HCT116 (cell line): ENCODE measurements at places on chromosomes 6 and 20. TPM values are rescaled to one million over a fixed set of nuclear protein-coding genes. Genes with fewer than 3 reads are reported as not detected.
A peak's percentile ranks its signal among the peaks of the same experiment; 100 is the strongest.

The SMIM8 gene
- total RNA-seq = 8.0 TPM

The GPR63 gene
- total RNA-seq = 3.5 TPM

The CD93 gene
- 0.07 TPM for total RNA-seq

The GPSM3 gene
- total RNA-seq = 1.2 TPM

The SOX18 gene
- 3.3 TPM for total RNA-seq

The OR2H2 gene
- not detected for total RNA-seq

The ETV7 gene
- 1.0 TPM for total RNA-seq

The ZBTB46 gene
- 10.7 TPM for total RNA-seq

The SLC26A8 gene
- not detected for total RNA-seq

The KIAA0408 gene
- total RNA-seq = 0.25 TPM

The BNIP5 gene
- not detected for total RNA-seq

The TRAPPC3L gene
- not detected for total RNA-seq

The DTD1 gene
- total RNA-seq = 54.5 TPM

GRCh38 chr20:12723811-12724210 lies 285.0 kb upstream of the SPTLC3 start:
- DNase-seq = no peak

DNA sequence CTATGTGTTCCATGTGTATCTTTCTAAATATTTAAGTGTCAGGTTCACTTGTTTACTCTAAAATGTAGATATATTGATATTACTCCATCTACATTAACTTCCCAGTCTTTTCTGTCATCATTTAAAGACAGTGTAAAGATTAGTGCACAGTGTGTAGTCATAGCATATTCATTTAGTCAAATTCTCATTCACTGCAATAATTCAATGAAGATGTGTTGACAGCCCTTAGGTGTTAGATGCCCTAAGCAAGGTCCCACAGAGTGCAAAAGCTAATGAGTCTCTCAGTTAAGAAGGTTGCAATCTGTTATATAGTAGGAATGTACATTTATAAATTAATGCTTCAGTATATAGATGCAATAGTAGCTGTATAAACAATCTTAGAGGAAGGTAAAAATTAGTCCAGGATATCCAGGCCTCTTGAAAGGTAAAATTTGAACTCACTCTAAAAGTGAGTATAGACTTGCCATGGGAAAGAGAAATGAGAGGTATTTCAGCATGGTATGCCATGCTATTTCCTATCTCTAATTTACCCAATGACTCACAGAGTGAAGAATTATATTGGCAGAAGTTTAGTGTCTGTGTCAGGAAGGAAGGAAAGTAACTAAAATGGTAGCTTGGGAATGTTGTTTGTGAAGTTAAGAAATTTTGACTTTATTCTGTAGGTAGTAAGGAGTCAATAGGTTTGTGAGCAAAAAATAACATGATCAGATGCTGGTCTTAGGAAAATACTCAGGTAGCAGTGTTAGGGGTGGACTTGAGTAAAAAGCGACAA lies 969.9 kb upstream of the CITED2 start:
- no peak for DNase-seq

GRCh38 chr6:7454696-7455358 lies 65.2 kb downstream of the RIOK1 start:
- DNase-seq = no peak

- no peak for DNase-seq
Measured at GRCh38 chr20:46007671-46008070, 1.0 kb upstream of the MMP9 start.

- no peak for DNase-seq
Measured at GRCh38 chr6:80209430-80209829, 103.0 kb downstream of the BCKDHB start.

DNA sequence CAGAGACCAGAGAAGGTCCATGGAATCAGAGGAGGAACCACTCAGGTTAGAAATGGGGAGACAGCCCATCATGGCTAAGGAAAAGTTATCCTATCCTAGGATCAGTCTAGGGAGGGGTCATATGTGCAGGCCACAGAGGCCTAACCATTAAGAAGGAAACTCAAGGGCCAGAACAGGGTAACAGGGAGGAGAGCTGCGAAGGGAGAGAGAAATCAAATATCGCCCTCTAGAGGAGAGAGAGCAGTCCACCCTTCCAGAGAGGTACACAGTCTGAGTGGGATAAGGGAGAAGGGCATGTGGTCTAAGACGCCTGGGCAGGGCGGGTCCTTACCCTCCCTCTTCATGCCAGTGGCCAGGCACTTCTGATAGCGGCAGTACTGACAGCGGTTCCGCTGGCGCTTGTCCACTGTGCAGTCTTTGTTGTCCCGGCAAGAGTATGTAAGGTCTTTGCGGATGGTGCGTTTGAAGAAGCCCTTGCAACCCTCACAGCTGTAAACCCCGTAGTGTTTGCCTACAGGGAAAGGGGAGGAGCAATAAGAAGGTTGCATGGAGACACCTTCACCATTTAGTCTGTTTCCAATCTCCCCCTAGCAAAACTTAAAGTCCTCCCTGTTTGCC lies 2.9 kb downstream of the RXRB start:
- DNase-seq = peak; percentile 66

DNA sequence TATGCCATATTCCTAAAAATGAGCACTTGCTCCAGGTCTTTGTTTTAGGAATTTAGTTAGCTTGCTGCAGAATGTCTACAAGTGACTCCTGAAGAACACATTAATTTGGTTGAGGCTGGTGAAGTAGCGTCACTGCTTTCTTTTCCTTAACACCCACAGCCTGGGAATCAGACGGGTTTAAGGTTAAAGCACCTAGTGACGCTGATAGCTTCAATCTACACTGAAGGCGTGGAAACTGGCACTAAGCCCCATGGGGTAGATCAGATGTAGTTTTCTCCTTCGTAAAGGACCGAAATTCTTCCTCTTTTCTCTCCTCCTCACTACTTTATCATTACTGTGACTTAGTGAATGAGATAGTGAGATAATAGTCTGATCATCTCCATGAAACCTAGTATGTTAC lies 90.3 kb downstream of the TBC1D7 start:
- no peak for DNase-seq

GRCh38 chr20:20503777-20504530 lies 136.1 kb downstream of the INSM1 start:
- no peak for DNase-seq

DNA sequence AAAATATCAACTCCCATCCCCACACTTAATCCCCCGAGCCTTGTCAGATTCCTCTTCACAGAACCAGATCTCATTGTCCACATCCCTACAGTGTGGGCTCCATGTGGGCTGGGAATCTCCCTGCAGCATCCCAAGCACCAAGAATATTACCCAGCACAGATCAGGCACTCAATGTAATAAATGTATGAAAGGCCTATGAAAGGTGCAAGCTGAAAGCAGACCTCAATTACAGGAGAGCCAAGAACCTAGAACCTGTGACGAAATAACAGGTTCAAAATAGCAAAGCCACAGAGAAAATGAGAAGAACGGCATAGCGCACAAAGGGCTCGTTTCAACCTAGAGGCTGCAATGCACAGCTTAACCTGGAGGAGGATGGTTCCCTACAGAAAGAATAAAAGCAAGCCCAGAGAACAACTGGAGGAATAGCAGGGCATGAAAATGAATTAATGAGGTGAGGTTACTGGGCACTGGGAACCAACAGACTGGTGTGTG lies 3.1 kb downstream of the SLC23A2 start:
- DNase-seq = no peak

GRCh38 chr6:86629123-86629522 lies 308.2 kb upstream of the HTR1E start:
- DNase-seq = no peak

GRCh38 chr6:168300975-168301647 lies 18.5 kb downstream of the DACT2 start:
- no peak for DNase-seq

DNA sequence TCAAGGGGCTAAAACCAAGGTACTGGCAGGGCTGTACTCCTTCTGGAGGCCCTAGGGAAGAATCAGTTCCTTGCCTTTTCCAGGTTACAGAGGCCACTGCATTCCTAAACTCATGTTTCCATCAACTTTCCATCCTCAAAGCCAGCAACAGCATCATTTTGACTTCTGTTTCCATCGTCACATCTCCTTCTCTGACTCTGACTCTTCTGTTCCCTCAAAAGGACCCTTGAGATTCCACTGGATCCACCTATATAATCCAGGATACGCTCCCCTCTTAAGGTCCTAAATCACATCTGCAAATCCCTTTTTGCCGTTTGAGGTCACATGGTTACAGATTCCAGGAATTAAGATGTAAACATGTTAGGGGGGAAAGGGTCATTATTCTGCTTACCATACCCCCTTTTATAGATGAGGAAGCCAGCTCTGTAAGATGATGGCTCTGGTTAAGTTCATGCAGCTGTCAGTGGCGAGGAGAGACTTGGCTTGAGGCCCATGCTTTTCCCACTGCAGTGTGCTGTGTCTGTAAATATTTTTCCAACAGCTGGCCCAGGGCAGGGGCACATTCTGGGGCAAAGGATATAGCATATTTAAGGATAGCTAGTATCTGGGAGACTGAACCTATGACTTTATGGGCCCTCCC lies 114.6 kb downstream of the TNFRSF21 start:
- DNase-seq = no peak

- DNase-seq = peak; percentile 93
Measured at GRCh38 chr6:47034926-47035325, 7.2 kb downstream of the ADGRF1 start.

DNA sequence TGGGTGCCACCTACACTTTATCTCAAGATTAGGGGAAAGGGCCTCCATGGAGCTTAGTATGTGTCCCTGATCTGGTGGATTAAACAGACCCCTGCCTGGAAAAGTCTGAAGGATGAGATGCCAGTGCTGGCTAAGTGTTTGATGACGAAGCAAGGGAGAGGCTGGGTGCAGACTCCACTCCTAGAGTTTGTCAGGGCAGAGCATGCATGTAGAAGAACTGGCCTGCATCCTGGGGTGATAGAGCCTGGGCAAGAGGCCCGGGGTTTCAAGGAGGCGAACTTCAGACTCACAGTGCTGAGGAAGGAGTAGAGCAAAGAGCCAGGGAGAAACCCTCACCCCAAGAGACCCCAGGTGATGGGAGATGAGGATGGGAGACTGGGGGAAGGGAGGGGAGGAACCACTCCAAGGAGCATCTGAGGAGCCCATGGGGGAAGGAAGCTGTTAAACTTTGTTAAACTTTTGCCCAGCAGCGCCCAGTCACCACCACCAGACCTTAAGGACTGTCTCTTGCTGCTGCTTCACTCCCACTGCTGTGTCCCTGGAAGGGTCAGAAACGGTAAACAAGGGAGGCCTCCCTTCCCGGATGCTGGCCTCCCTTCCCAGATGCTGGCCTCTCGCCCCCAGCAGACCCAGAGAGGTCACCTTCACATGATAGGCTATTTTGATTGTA lies 61.6 kb downstream of the RPRD1B start:
- DNase-seq = no peak

DNA sequence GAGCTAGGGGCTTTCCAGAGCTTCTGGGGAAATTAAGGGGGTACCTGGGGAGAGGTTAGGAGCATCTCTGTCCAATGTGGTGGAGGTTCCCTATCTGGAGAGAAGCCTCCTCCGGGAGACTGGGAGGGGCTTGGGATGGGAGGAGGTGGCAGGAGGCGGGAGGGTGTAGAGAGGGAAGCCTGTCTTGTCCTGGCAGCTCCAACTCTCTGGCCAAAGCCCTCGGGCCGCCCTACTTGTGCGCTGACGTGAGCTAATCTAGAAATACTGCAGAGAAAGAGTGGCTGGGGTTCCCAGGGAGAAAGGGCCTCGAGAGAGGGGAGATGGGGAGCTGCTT lies 1.6 kb upstream of the SLC32A1 start:
- DNase-seq = no peak

GRCh38 chr6:89413006-89413400 lies 930 bp upstream of the RRAGD start:
- no peak for DNase-seq

- no peak for DNase-seq
Measured at GRCh38 chr6:126176282-126176681, 163.6 kb upstream of the CENPW start.

GRCh38 chr6:140602431-140603248 lies 1228.2 kb upstream of the CITED2 start:
- no peak for DNase-seq

DNA sequence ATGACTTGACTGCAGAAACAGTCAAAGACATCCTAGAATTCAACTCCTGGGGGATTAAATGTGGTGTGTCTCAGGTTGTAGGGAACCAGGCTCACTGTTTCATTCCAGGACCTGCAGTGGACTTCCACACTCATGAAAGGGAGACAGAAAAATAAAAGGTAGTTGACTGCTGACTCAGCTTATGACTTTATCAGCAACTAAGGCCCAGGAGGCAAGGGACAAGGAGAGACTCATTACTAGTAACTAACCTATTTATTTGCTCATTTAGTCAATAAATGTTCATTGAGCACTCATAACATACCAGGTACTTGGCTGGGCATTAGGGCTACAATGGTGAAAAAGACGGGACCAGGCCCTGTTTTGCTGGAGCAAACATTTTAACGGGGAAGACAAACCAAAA lies 2.9 kb downstream of the ZSCAN31 start:
- no peak for DNase-seq

- peak; percentile 92 for DNase-seq
Measured at GRCh38 chr6:34243901-34244884, 4.6 kb downstream of the SMIM29 start.

DNA sequence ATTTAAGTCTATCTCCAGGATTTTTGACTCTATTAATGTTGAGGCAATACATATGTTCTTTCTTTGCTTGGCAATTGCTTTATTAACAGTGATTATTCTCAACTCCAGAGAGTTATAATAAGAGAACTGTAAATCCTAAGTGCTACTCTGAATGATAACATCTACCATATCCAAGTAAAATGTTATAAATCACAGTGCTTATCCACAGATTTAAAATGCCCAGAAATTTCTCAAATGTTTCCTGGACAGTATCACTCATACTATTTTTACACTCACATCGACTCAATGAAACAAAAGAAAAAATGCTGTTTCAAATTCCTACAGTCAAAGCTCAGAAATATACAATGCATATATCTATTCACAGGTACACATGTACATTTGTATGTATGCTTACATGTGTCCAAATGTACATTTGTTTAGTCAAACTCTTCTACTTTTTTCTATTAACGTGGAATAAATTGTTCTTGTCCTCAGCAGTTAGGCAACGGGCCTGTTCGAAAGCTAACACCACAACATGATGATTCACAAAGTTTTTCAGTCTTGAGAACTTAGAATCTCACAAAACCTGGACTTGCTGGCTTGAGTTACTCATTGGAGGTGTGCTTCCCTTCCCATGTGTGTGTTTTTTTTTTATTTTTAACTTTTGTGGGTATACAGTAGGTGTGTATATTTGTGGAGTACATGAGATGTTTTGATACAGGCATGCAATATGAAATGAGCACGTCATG lies 193.0 kb downstream of the GJA10 start:
- no peak for DNase-seq

GRCh38 chr6:98838032-98838431 lies 3.7 kb downstream of the POU3F2 start:
- DNase-seq = no peak
